ENCODE measurements at places on chromosomes 5 and 9.
A peak's percentile ranks its signal among the peaks of the same experiment; 100 is the strongest.

DNA sequence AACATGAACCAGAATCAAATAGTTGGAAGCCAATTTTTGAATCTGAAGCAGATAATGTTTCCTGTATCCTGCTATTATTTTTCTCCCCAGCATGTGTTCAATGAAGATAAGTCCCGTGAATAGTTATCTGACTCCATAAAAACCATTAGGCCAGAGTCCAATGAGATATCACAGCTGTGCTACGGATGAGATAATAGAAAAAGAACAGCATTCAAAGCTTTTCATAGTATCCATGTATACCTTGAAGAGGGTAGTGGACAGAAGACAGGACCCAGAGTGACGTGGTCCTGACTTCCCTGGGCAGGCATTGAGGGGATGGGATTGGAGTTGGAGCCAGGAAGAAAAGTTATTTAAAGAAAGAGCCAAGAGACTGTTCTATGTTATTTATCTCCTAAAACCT lies 50.7 kb upstream of the C6 start:
- no peak for DNase-seq

DNA sequence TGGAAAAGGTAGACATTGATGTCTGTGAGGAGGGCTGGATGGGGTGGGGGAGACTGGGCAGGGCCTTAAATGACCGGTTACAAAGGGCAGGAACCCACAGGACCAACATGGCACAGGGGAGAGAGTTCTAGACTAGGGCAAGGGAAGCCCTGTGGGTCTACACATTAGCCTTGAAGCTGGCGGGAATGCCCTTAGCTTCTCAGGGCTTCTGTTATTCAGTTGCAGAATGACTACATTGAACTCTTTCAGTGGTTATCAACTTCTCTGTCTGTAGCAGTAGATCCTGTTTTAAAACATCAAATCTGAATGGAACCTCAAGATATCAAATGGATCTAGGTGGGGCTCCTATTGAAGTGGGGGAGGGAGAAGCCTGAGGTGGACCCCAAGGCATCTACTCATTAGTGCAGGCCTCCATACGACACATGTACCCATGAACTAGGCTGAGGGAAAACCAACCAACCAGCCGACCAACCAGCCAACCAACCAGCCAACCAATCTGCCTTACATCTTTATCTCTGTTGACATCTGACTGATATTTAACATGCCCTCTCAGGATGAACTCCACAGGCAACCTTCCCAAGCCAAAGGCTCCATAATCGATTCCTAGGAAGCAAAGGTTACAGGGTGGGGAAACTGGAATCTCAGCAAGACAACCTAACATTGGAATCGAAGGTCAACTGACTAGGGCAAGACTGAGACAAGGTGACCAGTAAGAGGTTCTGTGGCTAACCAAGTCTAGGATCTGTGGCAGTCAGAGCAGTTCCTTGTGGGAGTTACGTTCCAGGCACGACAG lies 48.3 kb downstream of the DAP start:
- no peak for DNase-seq

GRCh38 chr9:2723376-2724065 lies 6.2 kb downstream of the KCNV2 start:
- no peak for DNase-seq

- DNase-seq = peak; percentile 32
Measured at GRCh38 chr9:134551644-134552348, 89.8 kb upstream of the COL5A1 start.

DNA sequence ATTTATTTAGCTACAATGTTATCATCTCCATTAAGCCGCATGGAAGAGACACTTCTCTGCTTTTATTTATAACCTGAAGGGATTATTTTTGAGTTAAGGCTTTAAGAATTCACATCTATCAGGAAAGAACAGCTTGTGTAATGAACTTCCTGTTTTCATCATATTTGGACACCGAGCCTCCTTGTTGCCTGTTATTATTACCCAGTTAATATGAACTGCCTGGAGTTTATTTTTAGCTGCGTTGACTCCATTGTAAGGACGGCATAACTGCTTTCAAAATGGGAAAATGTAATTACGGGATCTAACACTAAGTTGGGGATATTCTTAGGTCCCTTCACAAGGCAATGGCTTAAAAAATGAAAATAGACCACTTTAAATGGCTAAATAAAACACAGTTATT lies 89.0 kb upstream of the NR4A3 start:
- no peak for DNase-seq

GRCh38 chr5:177447611-177448243 lies 1.1 kb downstream of the PRR7 start:
- peak; percentile 87 for DNase-seq
